ENCODE measurements at places on chromosomes 3 and 15.

DNA sequence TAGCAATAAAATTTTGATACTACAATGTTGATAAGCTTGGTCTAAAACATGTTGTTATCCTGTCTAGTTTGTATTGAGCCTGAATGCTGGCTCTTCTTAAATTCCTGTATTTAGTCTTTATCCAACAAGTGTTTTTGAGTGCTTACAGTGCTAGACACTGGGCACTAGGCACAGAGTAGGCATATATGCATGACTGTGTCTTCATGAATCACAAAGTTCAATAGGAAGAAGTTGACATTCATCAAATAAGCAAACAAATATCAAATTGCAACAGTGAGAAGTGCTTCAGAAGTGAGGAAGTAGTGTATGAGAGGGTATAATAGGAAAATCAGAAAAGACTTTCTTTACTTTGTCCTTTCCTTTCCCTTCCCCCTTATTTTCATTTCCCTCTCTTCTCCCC, 6.8 kb downstream of the CD96 start:
- no peak for DNase-seq

- DNase-seq, result no peak
These were observed 1.8 kb downstream of the CADPS start for GRCh38 chr3:62873451-62873760.

GRCh38 chr15:91331581-91331980, 231.5 kb downstream of the SV2B start:
- no peak for DNase-seq

GRCh38 chr15:98428253-98428989, 219.9 kb upstream of the IGF1R start:
- peak; percentile 71 for DNase-seq

DNA sequence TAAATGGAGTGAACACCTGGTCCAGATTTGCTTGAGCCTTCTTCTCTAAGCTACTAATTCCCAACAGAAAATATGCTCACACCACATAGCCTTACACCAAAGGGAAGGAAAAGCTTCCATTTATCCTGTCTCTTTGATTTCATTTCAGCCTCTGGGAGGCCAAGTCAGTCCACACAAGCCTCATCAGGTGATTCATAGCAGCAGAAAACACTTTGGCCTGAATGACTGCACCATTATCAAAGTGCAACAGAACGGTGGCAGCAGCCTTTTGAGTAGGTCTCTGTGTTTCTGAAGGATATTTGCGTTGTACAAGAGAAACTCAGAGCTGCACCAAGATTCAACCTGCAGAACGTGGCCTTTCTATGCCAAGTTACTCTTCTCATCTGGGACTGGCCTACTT, 46.6 kb upstream of the SNRK start:
- DNase-seq, result no peak

- DNase-seq, result no peak
These were observed 6.1 kb upstream of the AP2M1 start for GRCh38 chr3:184168363-184169120.

GRCh38 chr3:195441476-195441991, 1.3 kb downstream of the ACAP2 start:
- peak; percentile 7 for DNase-seq

DNA sequence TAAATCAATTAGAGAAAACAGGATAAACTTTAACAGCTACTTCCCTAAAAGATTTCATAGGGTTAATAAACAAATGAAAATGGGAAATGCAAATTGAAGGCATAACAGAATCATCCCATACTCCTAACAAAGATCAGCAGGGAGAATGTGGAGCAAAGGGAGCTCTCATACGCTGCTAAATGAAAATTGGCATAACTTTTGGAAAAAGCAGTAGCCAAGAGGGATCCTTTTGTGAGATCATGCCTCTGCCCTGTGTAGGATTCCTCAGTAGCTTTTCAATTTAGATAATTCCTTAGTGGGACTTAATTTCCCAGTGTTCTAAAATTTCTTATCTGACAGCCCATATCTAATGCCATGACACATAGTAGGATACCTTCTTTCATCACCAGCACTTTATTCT, 18.2 kb downstream of the NIPA2 start:
- no peak for DNase-seq

GRCh38 chr3:117473981-117474538, 764.5 kb downstream of the TUSC7 start:
- no peak for DNase-seq

DNA sequence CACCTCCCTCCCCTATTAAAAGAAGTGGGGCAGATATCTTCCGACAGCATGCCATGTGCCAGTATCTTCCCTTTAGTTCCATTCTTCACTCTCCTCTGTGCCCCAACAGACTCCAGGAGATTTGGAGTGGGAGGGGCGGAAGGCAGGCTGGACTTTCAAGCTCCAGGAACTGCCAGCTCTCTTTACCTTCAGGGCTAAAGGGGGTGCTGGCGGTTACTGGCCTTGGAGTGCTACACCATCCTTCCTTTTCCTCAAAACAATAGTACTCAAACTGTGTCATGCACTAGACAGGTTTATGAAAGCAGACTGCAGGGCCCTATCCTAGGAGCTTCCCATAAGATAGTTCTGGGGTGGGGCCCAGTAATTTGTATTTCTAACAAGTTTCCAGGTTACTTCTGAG, 6.0 kb downstream of the LINS1 start:
- no peak for DNase-seq

DNA sequence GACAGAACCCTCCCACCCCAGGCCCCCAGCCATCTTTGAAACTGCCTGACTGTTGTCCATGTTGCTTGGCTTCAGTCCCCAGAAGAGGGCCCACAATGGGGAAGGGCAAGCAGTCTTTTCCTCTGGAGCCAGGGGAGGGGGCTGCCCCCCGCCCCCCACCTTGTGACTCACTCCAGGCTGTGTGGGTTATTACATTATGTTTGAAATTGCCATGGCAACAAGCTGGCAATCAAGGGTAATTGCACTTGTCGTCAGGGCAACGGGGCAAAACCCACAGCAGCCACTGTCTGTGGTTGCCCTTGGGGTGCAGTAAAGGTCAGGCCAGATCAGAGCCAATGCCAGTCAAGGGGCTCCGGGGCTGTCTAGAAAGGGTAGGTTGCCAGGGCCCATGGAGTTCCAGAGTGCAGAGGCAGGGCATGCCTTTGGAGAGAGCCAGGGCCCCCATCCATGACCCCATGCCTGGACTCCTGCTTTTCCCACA, 3.1 kb upstream of the CAMKV start:
- DNase-seq, result peak; percentile 66

GRCh38 chr3:29311795-29312194, 30.9 kb downstream of the RBMS3 start:
- DNase-seq, result no peak

DNA sequence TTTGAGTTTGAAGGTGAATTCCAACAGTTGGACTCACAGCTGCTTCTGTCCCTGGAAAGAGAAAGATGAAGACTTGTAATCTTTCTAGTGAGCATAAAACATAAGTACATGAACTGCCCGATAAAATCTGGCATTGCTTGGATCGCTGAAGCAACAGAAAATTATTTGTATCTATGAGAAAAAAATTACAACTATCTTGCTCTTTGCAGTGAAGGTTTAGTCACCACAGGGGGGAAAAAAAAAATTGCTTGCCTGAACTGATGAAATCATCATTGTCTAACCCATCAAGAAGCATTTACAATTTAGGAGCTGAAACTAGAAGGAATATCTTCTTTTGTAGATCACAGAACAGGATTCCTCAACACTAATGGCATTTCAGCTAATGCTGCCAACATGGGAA, 20.0 kb downstream of the TMEM207 start:
- DNase-seq, result no peak

DNA sequence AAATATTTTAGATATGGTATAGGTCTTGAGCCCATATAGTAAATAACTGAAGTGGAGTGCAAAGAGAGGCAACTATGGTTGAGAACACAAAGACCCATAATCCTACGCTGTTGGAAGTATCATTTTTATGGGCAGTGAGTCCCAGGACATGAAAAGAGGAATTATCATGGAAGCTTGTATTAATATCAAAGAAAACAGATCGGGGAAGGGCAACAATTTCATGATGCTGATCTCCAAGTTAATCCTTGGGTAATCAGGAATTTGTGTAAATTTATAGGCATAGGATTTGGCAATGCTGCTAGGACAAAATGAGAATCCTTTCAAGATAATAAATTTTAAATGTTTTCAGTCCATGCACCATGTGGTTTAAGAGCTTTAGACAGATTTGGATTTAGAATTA, 40.2 kb upstream of the PYDC2 start:
- DNase-seq, result no peak

DNA sequence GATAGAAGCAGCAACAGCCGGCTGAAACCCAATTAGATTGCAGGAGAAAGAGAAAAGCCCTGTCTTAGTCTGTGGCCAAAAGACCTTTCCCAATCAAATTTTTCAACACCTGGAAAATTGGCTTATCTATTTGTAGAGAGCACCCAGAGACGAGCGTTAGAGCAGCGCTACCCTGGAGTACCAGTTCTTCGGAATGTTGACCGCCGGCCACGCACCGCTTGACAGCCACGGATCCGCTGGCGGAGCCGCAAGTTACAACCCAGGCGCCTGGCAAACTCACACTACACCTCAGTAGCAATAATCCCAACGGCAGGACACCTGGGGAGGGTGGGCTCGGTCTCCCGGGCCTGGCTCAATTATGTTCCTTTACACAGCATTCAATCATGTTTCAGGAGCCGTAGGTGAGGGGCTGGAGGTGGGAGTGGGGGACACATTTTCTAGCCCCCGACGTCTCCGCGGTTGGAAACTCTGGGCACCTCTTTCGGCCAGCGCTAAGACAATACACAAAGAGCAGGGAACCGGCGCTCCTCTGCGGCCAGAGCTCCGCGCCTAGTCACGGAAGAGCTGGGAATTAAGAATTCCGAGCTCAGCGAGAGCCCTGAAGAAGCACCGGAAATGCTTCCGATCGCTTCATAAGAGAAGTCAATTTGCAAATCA, 1.2 kb downstream of the MB21D2 start:
- DNase-seq, result peak; percentile 50

DNA sequence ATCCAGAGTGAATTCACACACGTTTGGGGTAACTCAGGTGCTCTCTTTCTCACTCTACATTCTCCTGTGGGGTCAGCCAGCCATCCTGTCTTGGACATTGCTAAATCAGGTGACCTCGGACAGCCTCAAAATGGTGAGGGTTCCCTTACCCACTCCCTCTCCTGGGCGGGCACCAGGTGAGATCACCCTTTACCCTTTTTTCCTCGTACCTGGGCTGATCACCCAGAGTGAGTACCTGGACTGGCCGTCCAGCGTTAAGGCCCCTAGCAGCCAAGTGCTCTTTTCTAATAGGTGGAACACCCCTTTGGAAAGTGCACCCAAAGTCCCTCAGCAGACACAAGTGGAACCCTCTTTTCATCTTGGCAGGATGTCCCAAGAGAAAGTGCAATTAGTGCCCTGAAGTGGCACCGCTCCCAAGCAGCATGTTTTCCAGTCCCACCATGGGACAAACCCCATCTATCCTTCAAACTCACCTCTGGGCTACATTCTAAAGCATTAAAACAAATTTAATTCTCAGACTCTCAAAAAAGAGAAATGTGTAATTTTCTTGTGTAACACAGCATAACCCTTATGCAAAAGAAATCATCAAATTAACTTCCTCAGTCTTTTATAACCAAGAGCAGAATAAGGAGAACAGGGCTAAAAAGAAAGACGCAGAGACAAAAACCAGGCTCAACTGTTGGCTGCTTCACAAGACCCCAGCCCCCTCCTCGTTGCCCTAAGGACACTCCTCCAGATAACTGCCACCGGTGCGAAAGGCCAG, 20.7 kb downstream of the TRANK1 start:
- DNase-seq, result no peak

- peak; percentile 94 for DNase-seq
These were observed 9.6 kb downstream of the CLDND1 start for GRCh38 chr3:98513091-98513511.

DNA sequence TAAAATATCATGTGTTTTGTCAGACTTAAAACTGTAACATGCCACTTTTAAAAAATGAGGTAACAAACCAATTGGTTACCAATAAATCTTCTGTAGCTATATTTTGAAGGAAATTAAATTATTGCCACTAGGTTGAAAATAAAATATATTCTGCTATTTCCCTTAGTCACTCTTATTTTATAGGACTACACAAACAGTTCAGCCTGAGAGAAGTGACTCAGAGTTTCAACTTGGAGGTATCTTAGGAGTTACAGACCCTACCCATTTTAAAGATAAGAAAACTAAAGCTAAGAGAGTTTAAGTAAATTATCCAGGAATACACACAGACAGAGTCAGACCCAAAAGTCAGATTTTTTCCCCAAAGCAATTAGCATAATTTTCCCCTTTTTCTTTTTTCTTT, 65.1 kb downstream of the PIK3CB start:
- peak; percentile 37 for DNase-seq

- DNase-seq, result no peak
These were observed 51.0 kb upstream of the LPP start for GRCh38 chr3:188102861-188103547.

DNA sequence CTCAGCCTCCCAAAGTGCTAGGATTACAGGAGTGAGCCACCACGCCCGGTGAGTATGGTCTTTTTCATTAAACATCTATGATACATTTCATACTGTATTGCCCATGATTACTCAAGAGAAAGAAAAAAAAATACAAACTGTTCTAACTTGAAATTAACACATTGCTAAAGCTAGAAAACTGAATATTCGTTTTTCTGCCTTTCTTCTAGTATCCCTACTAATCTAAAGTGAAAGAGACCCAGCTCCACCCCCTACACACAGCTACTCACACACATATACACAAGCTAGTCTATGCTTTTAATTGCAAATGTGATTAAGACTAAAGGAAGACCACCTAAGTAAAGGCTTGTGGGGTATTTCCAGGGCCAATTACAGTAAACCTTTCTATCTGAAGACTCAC, 43.1 kb downstream of the INO80 start:
- DNase-seq, result no peak

DNA sequence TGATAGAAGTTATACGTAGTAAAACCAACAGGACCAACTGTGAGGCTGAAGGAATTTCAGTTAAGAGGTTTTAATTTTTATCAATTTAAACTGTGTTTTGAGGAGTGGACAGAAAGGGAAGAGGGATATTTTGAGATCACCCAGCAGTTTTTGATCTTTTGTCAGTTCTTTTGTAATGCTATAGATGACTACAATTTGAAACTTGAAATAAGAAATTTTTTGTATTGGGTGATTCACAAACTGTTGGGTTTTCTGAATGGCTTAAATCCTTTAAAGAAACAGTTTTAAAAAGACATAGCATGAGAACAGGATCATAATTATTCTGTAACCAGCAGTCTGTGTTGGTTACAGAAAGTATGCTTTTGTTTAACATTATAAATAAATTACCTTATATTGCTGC, 67.4 kb downstream of the TCF12 start:
- no peak for DNase-seq

- no peak for DNase-seq
These were observed 41.8 kb downstream of the CHSY1 start for GRCh38 chr15:101210058-101210457.

GRCh38 chr3:25378786-25379311, 49.2 kb upstream of the RARB start:
- DNase-seq, result no peak

GRCh38 chr3:171101982-171102641, 75.6 kb upstream of the SLC2A2 start:
- DNase-seq, result peak; percentile 77

DNA sequence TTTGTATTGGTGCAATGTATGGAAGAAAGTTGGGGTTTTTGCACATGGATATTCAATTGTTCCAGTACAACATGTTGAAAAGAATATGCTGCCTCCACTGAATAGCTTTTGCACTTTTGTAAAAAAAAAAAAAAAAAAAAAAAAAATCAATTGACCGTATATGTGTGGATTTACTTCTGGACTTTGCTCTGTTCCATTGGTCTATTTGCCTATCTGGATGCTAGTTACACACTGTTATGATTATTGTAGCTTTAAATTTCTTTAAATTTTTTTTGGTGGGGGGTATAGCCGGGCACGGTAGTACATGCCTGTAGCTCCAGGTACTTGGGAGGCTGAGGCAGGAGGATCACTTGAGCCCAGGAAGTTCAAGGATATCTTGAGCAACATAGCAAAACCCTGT, 52.5 kb downstream of the RPL39L start:
- no peak for DNase-seq

Measured in renal cortical epithelial cell (primary cell).